Foreskin fibroblast (primary cell): ENCODE measurements at places on chromosomes 5 and 9.
A peak's percentile ranks its signal among the peaks of the same experiment; 100 is the strongest.

- no peak for DNase-seq
Measured at GRCh38 chr9:115106642-115107041, 11.3 kb downstream of the TNC start.

- peak; percentile 83 for DNase-seq
Measured at GRCh38 chr9:137241490-137242268, 592 bp downstream of the TUBB4B start.

DNA sequence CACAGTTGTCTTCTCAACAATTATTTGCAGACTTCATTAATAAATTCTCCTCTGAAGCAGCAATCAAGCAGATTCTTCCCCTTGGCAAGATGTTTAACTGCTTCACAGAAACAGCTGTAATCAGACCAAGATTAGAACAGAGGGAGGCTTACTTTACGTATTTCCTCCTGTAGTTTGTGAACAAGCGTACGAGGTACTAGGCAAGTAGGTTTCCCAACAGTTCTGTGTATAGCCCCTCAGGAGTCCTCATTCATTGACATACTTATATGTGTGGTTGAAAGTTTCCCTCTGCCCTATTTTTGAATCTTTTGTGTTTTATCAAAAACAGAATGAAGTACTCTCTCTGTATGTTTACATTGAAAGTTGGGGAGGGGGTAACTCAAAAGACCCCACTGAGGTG, 128.0 kb downstream of the SPATA31D1 start:
- DNase-seq = no peak

- DNase-seq = no peak
Measured at GRCh38 chr5:56319526-56320181, 86.5 kb upstream of the ANKRD55 start.

- no peak for DNase-seq
Measured at GRCh38 chr5:18203296-18203695, 569.0 kb downstream of the TAF11L14 start.

GRCh38 chr5:124371111-124371706, 375.2 kb downstream of the ZNF608 start:
- peak; percentile 80 for DNase-seq

GRCh38 chr5:124349931-124350330, 396.5 kb downstream of the ZNF608 start:
- DNase-seq = no peak

GRCh38 chr9:99169982-99170761, 51.6 kb downstream of the ALG2 start:
- DNase-seq = no peak

- DNase-seq = no peak
Measured at GRCh38 chr5:175710326-175710725, 52.5 kb downstream of the HRH2 start.

- no peak for DNase-seq
Measured at GRCh38 chr5:91244380-91245073, 138.6 kb downstream of the ARRDC3 start.

DNA sequence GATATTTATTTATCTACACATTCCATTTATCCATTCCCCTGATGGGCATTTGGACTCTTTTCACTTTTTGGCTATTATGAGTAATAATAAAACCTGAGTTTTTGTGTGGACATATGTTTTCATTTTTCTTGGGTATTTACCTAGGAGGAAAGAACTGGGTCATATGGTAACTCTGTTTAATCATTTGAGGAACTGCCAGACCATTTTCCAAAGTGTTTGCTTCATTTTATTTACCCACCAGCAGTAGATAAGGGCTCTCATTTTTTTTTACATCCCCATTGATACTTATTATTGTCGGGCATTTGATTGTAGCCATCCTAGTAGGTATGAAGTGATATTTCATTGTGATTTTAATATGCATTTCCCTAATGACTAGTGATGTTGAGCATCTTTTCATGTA, 7.7 kb upstream of the PTPDC1 start:
- DNase-seq = no peak

DNA sequence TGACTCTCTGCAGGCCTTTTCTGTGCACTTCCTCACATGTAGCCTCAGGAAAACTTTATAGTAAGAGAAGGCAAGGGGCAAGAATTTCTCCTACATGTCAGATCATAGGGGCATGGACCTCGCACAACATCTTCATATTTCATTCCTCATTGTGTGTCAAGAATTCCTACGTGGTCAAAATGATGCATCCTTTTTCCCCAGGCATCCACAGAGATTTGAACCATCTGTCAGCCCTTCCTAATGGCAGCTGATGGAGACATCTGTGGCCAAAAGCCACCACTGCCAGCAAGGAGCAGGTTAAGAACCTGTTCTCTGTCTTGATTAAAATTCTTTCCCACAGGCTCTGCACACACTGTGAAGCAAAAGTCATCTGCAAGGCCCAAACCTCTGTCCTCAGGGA, 42.5 kb downstream of the MFAP3 start:
- no peak for DNase-seq

DNA sequence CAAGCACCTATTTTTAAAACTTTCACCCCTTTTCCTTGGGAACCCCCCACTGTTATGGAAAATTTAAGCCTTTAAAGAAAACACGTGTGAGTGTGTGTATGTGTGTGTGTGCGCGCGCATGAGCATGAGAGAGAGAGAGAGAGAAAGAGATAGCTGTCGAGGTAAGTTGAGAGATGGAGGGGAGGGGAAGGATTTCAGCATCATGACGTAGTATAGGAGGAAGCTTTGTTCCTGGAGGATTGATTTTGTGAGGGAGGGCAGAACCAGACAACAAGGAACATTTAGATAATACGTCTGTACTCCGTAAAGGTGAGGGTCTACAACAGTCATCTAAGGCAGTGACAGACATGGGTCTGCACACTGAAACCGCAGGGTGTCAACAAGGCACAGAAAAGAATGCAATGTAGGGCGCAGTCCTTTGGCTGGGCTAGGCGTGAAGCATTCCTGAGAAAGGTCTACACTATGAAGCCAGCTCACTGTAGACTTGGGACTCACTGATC, 227.7 kb downstream of the SMARCA2 start:
- no peak for DNase-seq

DNA sequence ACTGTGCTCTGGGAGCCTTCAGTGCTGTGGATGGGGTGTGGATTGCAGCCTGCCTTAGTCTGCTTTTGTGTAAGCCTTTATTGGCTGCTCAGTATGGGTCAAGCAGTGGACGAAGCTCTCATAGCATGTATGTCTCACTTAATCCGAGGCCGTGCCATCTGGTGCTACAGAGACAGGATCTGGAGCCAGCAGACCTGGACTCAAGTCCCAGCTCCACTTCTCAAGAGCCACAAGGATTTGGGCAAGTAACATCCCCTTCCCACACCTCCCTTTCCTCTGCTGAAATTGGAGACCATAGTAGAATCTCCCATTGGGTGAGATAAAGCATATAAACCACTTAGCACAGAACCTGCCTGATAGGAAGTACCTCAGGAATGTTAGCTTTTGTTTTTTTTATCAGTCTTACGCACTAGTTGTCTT, 23.4 kb upstream of the LECT2 start:
- DNase-seq = no peak

DNA sequence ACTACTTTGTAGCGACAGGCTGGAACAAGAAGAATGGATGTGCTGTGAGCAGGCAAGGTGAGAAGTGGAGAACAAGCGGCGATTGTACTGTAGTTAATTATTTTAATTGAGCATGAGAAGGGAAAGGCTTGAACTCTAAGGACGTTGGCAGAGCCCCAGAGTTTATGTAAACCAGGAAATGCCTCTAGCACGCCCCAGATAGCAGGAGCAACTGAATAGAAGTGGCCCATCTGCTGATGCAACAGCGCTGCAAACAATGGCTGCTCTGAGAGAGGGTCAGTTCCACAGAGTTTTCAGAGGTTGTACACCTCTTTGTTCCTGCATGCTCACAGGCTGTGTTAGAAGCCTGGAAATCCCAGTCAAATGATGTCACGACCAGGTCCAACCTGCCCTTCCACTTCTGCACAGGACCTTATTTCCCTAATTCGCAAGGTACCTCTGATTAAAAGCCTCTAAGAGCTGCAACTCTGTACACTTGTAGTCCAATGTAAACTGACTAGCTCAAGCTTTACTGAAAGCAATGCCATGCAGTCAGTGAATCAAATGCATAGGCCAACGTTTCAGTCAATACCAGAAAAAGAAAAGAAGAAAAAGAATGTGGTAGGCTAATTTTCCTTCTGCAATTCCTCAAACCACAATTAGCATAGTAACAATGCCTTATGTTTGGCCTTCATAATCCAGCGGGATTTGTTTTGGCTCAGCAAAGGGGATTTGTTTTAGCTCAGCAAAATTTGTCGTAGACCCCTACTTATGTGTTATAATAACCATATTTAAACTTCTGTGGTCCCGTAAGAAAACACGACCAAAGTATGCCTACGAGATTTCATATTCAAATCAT, 119.6 kb upstream of the RETREG1 start:
- DNase-seq = peak; percentile 76

GRCh38 chr5:72268260-72268659, 51.8 kb downstream of the MRPS27 start:
- DNase-seq = no peak

DNA sequence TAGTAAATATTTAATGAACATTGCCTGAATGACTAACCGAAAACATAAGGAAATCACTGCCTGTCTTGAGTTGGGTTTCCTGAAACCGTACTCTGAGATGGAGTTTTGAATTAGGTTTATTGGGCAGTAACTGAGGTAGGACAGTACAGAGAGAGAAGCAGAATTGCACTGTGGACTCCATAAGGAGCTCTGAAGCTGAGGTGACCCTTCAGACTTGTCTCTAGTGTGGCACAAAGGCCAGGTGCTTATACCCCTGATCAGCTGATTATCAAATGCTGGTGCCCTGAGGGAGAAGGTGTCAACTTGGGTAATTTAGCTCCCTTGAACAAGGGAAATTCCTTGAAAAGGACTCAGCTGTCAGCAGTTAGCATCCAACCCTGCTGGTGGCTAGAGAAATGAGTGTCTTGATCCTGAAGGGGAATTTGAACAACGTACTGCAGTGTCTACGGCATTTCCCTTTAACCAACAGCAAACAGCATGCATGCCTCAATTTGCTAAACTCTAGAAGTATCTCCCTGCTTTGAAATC, 135.0 kb upstream of the SMARCA2 start:
- DNase-seq = no peak

GRCh38 chr5:64606926-64607325, 83.4 kb upstream of the SHISAL2B start:
- no peak for DNase-seq

DNA sequence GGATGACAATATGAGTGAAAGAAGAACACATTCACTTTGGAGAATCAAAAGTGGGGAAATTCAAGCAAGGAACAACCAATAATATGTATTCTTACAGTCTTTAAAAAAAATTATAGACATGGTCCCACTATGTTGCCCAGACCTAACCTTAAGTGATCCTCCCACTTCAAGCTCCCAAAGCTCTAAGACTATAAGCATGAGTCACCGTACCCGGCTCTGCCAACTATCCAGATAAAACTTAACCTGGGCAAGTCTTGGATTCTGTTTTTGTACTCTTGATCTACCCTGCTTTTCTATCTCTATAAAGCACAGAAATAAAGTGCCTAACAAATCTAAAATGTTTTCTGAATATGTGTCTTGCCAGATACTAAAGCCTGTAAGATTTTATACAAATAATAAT, 30.9 kb downstream of the CEMIP2 start:
- DNase-seq = peak; percentile 41
